ENCODE measurements at places on chromosomes 2 and 18. TPM values are rescaled to one million over a fixed set of nuclear protein-coding genes. Genes with fewer than 3 reads are reported as not detected.

DNA sequence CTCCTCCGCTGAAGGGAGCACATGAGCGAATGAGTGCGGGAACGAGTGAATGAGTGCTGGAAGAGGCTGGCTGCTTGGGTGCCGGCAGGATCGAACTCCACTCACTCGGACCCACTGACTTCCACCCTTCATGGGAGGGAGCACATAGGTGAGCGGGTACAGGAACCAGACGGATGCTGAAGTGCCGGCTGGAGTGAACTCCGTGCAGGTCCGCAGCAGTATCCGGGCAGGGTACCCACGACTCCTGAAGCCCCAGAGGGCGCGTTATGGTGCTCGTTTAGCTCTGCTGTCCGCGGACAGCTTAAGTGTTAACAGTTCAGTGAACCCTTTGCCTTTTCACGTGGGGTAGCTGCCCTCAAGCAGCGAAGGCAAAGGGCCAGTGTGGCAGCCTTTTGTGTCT lies 23.2 kb downstream of the RPRM start:
- no peak for DNase-seq

GRCh38 chr18:55136258-55136657 lies 177.0 kb upstream of the CCDC68 start:
- DNase-seq: no peak

HOXD10 gene
- not detected for total RNA-seq

- no peak for DNase-seq
These were observed 32.0 kb downstream of the EFR3B start for GRCh38 chr2:25073914-25074313.

RBFA gene
- total RNA-seq: 30.6 TPM

DNA sequence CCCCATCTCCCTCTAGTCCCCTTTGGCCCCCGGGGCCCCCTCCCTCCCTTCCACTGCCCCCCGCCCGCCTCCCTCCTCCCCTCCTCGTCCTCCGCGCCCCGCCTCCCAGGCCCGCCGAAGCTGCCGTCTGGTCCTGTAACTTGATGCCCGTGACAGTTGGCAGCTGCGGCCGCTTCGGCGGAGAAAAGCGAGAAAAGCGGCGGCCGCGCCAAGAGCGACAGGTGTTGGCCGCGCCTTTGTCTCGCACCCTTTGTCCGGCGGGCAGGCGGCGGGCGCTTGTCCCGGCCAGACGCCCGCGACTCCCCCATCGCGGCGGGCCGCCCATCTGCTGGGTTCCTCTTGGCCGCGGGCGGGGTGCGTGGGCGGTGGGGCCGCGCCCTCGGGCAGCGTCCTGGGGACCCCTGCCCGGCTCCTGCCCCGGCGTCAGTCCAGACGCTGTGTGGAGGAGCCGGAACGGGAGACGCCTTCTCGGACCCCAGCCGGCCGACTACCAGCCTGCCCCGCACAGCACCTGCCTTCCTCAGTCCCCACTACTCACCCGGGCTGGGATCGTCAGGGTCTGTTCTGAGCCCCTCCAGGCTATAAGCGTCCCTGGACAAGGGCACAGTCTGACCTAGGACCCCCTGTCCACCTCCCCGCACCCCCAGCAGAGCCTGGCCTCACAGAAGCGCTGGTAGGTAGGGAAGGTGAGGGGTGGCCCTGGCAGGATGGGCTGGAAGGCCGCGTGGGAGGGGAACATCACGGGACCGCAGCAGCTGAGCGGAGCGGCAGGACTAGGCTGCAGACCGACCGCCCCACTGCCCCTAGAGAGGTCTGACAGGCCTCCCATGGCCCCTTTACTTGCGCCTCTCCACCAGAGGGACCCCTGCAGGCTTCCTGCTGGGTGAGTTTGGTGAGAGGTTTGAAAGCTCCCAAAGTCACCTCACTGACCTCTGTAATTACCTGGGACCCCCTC lies 1.2 kb upstream of the HES6 start:
- peak; percentile 36 for DNase-seq

DNA sequence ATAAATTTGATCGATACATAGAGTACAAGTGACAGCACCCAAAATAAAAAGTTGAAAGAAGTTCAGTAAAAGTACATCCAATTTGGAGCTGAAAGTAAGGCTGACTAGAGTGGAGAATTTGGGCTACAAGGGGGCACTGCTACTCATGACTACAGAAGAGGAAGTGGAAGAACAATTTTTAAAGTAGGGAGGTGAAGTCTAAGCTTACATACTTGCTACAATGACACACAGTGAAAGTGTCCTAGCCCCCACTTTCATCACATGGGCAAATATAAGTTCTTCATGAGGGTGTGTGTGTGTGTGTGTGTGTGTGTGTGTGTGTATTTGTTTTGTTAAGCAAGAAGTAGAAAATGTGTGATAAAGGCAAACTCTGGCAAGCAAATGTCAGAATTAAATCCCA lies 45.7 kb downstream of the MAP3K2 start:
- DNase-seq: no peak

DNA sequence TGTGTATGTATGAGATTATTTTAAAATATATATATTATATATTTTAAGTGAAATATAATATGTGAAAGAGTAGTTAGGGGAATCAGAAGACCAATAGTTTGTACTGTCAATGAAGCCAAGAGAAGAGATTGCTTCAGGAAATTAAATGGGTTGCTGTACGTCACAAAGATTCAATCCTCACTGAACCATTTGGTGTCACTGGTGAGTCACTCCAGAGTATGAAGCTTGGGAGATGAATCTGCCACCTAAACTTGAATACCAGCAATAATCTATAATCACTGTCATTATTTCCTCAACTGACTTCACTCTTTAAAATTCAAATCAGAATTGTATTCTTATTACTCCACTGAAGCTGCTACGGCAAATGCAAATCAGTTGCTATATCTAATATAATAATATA lies 41.9 kb upstream of the SCN9A start:
- DNase-seq: no peak

GRCh38 chr2:183348492-183348891 lies 224.2 kb downstream of the NUP35 start:
- no peak for DNase-seq

GRCh38 chr2:24515831-24516230 lies 24.8 kb downstream of the NCOA1 start:
- no peak for DNase-seq

GRCh38 chr18:62329691-62330454 lies 4.8 kb downstream of the TNFRSF11A start:
- peak; percentile 59 for DNase-seq

BOLA3 gene
- total RNA-seq: 73.4 TPM

- no peak for DNase-seq
These were observed 62.5 kb upstream of the RAPGEF4 start for GRCh38 chr2:172673056-172673683.

GTF2A1L gene
- not detected for total RNA-seq

FKBP7 gene
- total RNA-seq: 8.9 TPM

DNA sequence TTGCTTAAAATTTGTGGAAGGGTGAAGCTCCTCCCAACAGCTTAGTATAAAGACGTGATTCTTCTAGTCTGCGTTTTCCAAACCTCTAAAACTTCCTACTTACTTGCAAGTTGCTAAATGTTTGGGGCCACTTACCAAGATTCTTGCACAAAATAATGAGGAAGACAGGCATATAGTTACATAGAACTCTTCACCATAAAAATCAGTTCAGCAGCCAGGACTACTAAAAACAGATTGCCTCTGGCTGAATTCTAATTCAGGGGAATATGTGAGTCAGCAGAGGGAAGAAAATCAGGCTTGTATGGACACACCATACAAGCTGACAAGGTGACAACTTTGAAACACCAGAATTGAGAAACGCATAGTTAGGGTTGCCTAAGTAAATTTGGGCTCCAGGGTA lies 2.8 kb upstream of the PEX13 start:
- DNase-seq: no peak

GRCh38 chr18:25686960-25687500 lies 335.1 kb upstream of the ZNF521 start:
- no peak for DNase-seq

DNA sequence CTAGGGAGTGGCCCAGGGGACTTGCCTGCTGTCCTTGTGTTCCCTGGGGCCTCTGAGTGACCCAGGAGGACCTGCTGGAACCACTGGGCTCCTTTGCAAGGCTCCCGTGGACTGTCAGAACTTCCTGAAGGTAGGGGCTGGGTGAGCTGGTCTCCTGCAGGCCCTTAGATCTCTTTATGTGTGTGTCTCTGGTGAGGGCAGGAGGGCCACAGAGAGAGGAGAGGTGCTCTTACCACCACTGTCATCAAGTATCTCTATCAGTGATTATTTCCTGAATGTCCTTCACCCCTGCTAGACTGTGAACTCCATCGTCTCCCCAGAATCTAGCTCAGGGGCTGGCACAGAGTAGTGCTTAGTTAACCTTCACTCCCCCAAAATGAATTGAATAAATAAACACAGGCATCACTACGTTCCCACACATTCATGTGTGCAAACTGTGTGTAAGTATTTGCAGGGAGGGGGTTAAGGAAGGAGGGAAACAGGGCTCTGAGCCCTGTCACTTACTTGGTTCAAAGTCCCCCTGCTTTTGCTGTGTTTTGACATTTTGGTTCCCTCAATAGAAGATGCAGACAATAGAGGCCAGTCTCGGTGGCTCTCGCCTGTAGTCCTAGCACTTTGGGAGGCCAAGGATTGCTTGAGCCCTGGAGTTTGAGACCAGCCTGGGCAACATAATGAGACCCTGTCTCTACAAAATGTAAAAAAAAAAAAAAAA lies 100.8 kb upstream of the HAAO start:
- no peak for DNase-seq

GRCh38 chr2:72148837-72149555 lies 1.3 kb upstream of the CYP26B1 start:
- DNase-seq: peak; percentile 62

SH3BP4 gene
- total RNA-seq: 14.2 TPM

DNA sequence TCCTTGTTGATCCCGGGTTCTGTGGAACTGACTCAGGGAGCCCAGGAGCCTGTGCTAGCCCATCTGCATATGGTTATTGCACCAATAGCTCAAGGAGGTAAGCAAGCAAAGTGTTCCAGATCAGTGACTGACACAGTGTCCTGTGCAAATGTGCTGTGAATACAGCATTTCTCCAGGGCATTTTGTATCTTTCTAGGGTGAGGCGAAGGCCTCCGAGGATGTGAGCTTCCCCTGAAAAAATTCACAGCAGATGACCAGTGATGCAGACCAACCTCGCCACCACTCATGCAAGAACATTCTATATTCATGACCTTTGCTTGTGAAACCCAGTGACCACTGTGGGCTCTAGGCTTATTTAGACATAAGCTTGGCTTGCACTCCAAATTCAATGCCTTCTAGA lies 15.2 kb upstream of the NT5DC4 start:
- no peak for DNase-seq

DDX18 gene
- total RNA-seq: 40.4 TPM

GPR45 gene
- not detected for total RNA-seq

DNA sequence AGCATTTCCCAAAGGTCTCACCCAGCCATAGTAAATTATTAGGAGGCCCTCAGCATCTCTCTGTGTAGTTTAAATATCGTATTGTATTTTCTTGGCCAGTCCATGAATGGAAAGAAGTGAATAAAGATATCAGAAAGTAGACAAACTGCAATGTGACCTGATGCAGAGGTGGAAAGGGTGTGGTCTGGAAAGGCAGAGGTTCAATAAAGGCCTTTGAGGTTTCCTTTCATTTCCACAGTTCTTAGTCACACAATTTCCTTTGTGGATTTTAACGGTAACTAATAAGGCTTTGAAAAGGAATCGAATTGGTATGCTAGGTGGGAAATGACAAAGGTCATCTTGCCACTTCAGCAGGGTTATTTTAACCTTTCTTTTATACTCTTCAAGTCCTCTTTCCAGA lies 20.1 kb upstream of the WIPF1 start:
- no peak for DNase-seq

GRCh38 chr18:77876319-77876865 lies 626.7 kb downstream of the GALR1 start:
- no peak for DNase-seq

DNA sequence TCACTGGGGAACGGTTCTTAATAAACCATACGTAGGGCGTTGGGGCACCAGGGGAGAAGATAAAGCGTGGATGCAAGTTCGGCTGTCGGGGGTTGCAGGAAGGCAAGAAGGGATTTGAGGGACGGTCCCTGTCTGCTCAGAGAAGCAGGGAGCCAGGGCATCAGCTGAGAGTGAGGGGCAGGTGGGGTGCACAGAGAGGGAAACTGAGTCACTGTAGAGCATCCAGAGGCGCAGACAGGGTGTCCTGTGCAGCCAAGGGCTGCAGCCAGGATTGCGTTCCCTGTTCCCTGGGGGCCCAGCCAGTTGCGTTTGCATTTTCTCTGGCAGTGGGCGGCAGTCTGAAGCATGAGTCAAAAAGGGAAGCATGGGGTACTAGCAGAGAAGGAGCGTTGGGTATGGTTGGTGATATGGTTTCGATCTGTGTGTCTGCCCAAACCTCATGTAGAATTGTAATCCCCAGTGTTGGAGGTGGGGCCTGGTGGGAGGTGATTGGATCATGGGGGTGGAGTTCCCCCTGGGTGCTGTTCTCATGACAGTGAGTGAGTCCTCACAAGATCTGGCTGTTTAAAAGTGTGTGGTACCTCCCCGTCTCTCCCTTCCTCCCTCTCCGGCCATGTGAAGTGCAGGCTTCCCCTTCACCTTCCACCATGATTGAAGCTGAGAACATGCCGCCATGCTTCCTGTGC lies 202.9 kb downstream of the NDUFA10 start:
- peak; percentile 0 for DNase-seq

DNA sequence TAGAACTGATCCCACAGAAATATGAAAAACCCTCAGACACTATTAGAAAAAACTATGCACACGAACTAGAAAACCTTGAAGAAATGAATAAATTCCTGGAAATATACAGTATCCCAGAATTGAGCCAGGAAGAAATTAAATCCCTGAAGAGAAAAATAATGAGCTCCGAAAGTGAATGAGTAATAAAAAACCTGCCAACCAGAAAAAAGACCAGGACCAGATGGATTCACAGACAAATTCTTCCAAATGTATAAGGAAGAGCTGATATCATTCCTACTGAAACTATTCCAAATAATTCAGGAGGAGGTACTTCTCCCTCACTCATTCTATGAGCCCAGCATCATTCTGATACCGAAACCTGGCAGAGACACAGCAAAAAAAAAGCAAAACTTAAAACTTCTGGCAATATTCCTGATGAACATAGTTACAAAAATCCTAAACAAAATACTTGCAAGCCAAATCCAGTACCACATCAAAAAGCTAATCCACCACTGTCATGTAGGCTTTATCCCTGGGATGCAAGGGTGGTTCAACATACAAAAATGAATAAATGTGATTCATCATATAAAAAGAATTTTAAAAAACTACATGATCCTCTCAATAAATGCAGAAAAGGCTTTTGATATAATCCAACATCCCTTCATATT lies 1397.6 kb upstream of the DDX18 start:
- DNase-seq: no peak

C2orf78 gene
- total RNA-seq: not detected

XPO1 gene
- 63.7 TPM for total RNA-seq

GRCh38 chr2:206159346-206160124 lies at the start of the genes EEF1B2 and NDUFS1:
Gene EEF1B2 (plus strand): TSS chr2:206159895. CDS start chr2:206159980, 85 bp downstream.
Gene NDUFS1 (minus strand): TSS chr2:206159444. CDS start chr2:206153678, 5,766 bp downstream.
- DNase-seq: peak; percentile 96

GRCh38 chr2:106098664-106099063 lies 95.4 kb downstream of the UXS1 start:
- no peak for DNase-seq

GRCh38 chr18:28723506-28723905 lies 546.6 kb upstream of the CDH2 start:
- no peak for DNase-seq

- no peak for DNase-seq
These were observed 526.2 kb downstream of the IRS1 start for GRCh38 chr2:226273440-226273839.

MEP1B gene
- total RNA-seq: not detected

Data from heart right ventricle (tissue), 16 donors.